ENCODE measurements at places on chromosomes 6 and 20. TPM values are rescaled to one million over a fixed set of nuclear protein-coding genes. Genes with fewer than 3 reads are reported as not detected.

The SMIM13 gene
- 10.6 TPM for total RNA-seq

The SAYSD1 gene
- total RNA-seq: 7.9 TPM

DNA sequence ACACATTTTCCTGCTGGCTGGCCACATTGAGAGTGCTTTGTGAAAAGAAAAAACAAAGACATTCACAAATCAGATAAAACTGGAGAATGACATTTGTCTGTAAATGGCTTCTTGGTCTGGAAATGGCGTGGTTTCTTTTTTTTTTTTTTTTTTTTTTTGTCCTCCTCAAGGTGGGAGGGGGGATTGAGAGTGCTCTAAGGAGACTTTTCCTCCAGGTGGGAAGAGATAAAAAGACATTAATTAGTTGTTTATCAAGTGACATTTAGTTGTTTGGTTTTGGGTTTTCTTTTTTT, 40.4 kb downstream of the GNAS start:
- peaks cover 15% of the 10 kb centered on the region for H3K36me3 ChIP-seq
- no peak for DNase-seq
- peaks cover 24% of the 10 kb centered on the region for H3K4me1 ChIP-seq
- no peaks in the 10 kb centered on the region for H3K27me3 ChIP-seq

DNA sequence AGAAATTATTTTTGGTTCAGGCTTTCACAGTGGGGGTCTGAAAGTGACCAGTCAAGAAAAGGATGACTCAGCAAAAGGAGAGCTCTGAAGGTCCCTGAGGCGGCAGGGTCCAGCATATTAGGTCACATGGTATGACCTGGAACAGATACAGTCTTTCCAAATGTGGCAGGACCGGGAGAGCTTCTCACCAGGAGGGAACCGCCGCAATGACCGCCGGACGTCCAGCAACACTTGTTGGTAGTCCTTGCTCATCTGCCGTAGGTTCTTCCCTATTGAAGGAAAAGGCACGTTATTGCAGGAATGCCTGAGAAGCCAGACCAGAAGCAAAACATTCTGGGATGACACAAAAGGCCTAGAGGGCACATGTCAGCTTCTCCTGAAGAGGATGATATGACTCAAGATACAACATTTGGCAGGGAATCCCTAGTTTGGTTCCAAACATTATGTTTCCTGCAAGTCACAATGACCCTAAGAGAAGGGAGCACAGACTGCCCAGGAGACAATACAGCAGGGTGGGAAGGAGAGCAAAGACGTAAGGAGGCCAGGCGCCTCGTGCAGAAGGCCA, 17.4 kb downstream of the TBC1D20 start:
- H3K4me3 ChIP-seq: no peak overlapping the region
- H3K36me3 ChIP-seq: peaks cover 19% of the 10 kb centered on the region
- H3K27ac ChIP-seq: no peak overlapping the region
- no peak for DNase-seq

DNA sequence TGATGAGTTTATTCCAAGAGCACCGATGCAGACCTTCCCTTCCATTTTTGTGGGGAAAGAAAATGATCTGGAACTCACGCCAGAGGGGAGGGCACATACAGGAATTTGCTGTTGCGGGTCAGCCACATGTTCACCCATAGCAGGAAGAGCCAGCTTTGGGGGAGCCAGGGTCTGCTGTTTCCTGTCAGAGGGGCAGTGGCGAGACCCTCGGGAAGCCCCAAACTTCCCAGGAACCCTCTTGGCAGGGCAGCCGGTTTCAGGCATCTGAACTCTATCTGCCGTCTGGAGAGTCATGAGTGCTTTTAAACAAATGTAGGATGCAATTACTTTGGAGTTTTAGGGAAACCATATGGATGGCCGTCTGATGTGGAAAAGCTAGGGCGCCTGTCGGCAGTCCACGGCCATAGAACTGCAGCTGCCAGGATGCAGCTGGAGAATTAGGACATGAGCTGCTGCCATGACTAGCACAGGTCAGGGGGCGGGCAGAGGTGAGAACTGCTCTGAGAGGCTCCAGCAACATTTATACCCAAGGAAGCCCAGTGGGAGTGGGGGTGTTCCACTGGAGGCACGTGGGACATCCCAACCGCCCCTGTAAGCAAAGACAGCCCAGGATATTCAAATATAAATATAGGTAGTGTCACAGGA, 14.8 kb upstream of the SERPINB9 start:
- H3K4me1 ChIP-seq: peaks cover 20% of the 10 kb centered on the region
- H3K4me3 ChIP-seq: no peak overlapping the region
- H3K27me3 ChIP-seq: no peaks in the 10 kb centered on the region
- no peak overlapping the region for H3K27ac ChIP-seq

The MAP1LC3A gene
- total RNA-seq: 6.3 TPM

- no peak overlapping the region for H3K27ac ChIP-seq
- H3K4me3 ChIP-seq: no peak overlapping the region
- H3K4me1 ChIP-seq: peaks cover 29% of the 10 kb centered on the region
- H3K27me3 ChIP-seq: peaks cover 10% of the 10 kb centered on the region
- H3K36me3 ChIP-seq: no peaks in the 10 kb centered on the region
These were observed 1.8 kb downstream of the ADAM33 start for GRCh38 chr20:3679749-3680700.

GRCh38 chr6:139376604-139377218, 2.3 kb upstream of the CITED2 start:
- H3K4me3 ChIP-seq: peak overlapping the region; percentile 96
- DNase-seq: no peak
- peaks cover 8% of the 10 kb centered on the region for H3K4me1 ChIP-seq
- H3K36me3 ChIP-seq: peaks cover 4% of the 10 kb centered on the region
- no peaks in the 10 kb centered on the region for H3K27me3 ChIP-seq
- H3K27ac ChIP-seq: no peak overlapping the region

The MEP1A gene
- total RNA-seq: not detected

The UBE3D gene
- 16.3 TPM for total RNA-seq

The SAPCD1 gene
- total RNA-seq: 5.9 TPM

The CLVS2 gene
- total RNA-seq: 0.73 TPM

DNA sequence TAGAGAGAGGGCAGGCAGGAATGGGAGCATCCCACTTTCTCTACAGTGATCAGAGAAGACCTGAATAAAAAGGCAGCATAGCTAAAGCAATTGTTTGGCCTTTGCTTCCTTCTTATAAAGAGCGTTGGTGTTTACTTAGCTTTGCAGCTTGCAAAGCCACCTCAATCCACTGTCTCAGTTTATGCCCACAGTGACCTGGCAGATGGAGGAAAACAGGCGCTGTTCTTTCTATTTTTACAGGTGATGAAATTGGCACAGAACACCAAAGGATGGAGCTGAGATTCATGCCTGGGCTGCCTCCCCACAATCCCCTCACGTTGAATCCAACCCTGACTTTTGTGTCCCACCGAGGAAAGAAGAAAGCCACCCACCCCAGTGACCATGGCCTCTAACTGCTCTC, 130.5 kb downstream of the TTLL2 start:
- H3K4me1 ChIP-seq: no peaks in the 10 kb centered on the region
- H3K27me3 ChIP-seq: no peaks in the 10 kb centered on the region
- no peaks in the 10 kb centered on the region for H3K36me3 ChIP-seq
- no peak overlapping the region for H3K4me3 ChIP-seq
- no peak overlapping the region for H3K27ac ChIP-seq
- no peak for DNase-seq

GRCh38 chr20:33568378-33568777, 78.5 kb downstream of the CBFA2T2 start:
- no peak overlapping the region for H3K4me3 ChIP-seq
- no peaks in the 10 kb centered on the region for H3K36me3 ChIP-seq
- H3K27me3 ChIP-seq: peaks cover 14% of the 10 kb centered on the region
- peak; percentile 89 for DNase-seq
- H3K4me1 ChIP-seq: no peaks in the 10 kb centered on the region
- H3K27ac ChIP-seq: no peak overlapping the region

The FAXC gene
- 25.6 TPM for total RNA-seq

The HRH3 gene
- 4.5 TPM for total RNA-seq

All from H1 (cell line).